Daoy (cell line): ENCODE measurements at places on chromosomes 1 and 21. TPM values are rescaled to one million over a fixed set of nuclear protein-coding genes. Genes with fewer than 3 reads are reported as not detected.

RER1 gene
- 140 and 195 TPM in 2 replicates for total RNA-seq

RGS8 gene
- not detected in 2 replicates for total RNA-seq

STRIP1 gene
- total RNA-seq, result 34.1 and 43.2 TPM in 2 replicates

OR10R2 gene
- total RNA-seq, result not detected in 2 replicates

RAB3B gene
- total RNA-seq, result 2.2 and 2.7 TPM in 2 replicates

FNBP1L gene
- 35.4 and 40.7 TPM in 2 replicates for total RNA-seq

OPRD1 gene
- total RNA-seq, result 0.21 and 0.34 TPM in 2 replicates

CHRM3 gene
- 0.45 and 1.5 TPM in 2 replicates for total RNA-seq

TNFSF4 gene
- total RNA-seq, result 2.7 and 4.5 TPM in 2 replicates

CYP2J2 gene
- total RNA-seq, result 4.2 and 4.7 TPM in 2 replicates

C1orf167 gene
- total RNA-seq, result not detected in 2 replicates

DPYD gene
- 9.1 and 14.3 TPM in 2 replicates for total RNA-seq

IFNLR1 gene
- 1.2 and 1.3 TPM in 2 replicates for total RNA-seq

ZFP69B gene
- total RNA-seq, result 4.8 and 8.5 TPM in 2 replicates

PKN2 gene
- total RNA-seq, result 31.7 and 35.7 TPM in 2 replicates

SLC39A1 gene
- total RNA-seq, result 127 and 130 TPM in 2 replicates

LPAR3 gene
- total RNA-seq, result 0.91 and 1.4 TPM in 2 replicates

LDLRAD1 gene
- total RNA-seq, result not detected in 2 replicates

SPRR2B gene
- not detected in 2 replicates for total RNA-seq

HCRTR1 gene
- total RNA-seq, result not detected in 2 replicates

FUBP1 gene
- 96.9 and 104 TPM in 2 replicates for total RNA-seq

SERTAD4 gene
- total RNA-seq, result 4.4 and 5.1 TPM in 2 replicates

VCAM1 gene
- 58.1 and 81.5 TPM in 2 replicates for total RNA-seq

OR6K3 gene
- total RNA-seq, result not detected in 2 replicates

STUM gene
- 0.45 TPM in 1 of 2 replicates, not detected in the other for total RNA-seq

KDF1 gene
- total RNA-seq, result 0.11 TPM in 1 of 2 replicates, not detected in the other

DIRAS3 gene
- total RNA-seq, result 67.9 and 69.4 TPM in 2 replicates

DNASE2B gene
- not detected in 2 replicates for total RNA-seq

FGR gene
- not detected in 2 replicates for total RNA-seq

RHOU gene
- 1.9 and 2.6 TPM in 2 replicates for total RNA-seq

SV2A gene
- total RNA-seq, result 8.8 and 9.0 TPM in 2 replicates

AMY1A gene
- total RNA-seq, result not detected in 2 replicates

PLA2G2C gene
- not detected in 2 replicates for total RNA-seq

SPRR3 gene
- total RNA-seq, result not detected in 2 replicates

LCE1A gene
- not detected in 2 replicates for total RNA-seq

OSBPL9 gene
- 42.2 and 47.7 TPM in 2 replicates for total RNA-seq

ETNK2 gene
- total RNA-seq, result 9.2 and 10.5 TPM in 2 replicates

RAB42 gene
- 6.4 and 8.8 TPM in 2 replicates for total RNA-seq

HYI gene
- 30.3 and 38.7 TPM in 2 replicates for total RNA-seq

CELA2B gene
- not detected in 2 replicates for total RNA-seq

OR4F16 gene
- not detected in 2 replicates for total RNA-seq

TMPRSS3 gene
- 8.7 TPM in 1 of 2 replicates, not detected in the other for total RNA-seq

LCE1B gene
- total RNA-seq, result not detected in 2 replicates

ATP1A4 gene
- not detected in 2 replicates for total RNA-seq
